Activated T-cell treated with anti-CD3 and anti-CD28 coated beads, Interleukin-2, amount 50 U/mL, for 24 hours (primary cell): ENCODE measurements at places on chromosomes 12 and 14.

- peaks cover 11% of the 10 kb centered on the region for H3K4me1 ChIP-seq
- peak overlapping the region; percentile 85 for H3K27ac ChIP-seq
- H3K4me3 ChIP-seq = no peak overlapping the region
- H3K36me3 ChIP-seq = no peaks in the 10 kb centered on the region
- no peak for DNase-seq
- H3K27me3 ChIP-seq = no peaks in the 10 kb centered on the region
These were observed 112.2 kb upstream of the FKBP4 start for GRCh38 chr12:2682296-2683251.

GRCh38 chr12:10220398-10221077 is 7.9 kb downstream of the GABARAPL1 start:
- peaks cover 55% of the 10 kb centered on the region for H3K36me3 ChIP-seq
- no peak for DNase-seq
- peaks cover 10% of the 10 kb centered on the region for H3K4me1 ChIP-seq
- no peak overlapping the region for H3K4me3 ChIP-seq
- no peak overlapping the region for H3K27ac ChIP-seq

- peaks cover 84% of the 10 kb centered on the region for H3K27me3 ChIP-seq
- peaks cover 43% of the 10 kb centered on the region for H3K4me1 ChIP-seq
- H3K4me3 ChIP-seq = peak within 1 kb of the TSS; percentile 69
- no peak within 1 kb of the TSS for H3K27ac ChIP-seq
- no peak for DNase-seq
- H3K36me3 ChIP-seq = no peaks in the 10 kb centered on the region
These were observed at the start of gene ASCL1 for GRCh38 chr12:102957339-102958050. TSS of gene ASCL1 (plus strand) at chr12:102957674. CDS start at chr12:102958245, 571 bp downstream.

- H3K27ac ChIP-seq = no peak overlapping the region
- no peak for DNase-seq
- peaks cover 61% of the 10 kb centered on the region for H3K36me3 ChIP-seq
- peaks cover 4% of the 10 kb centered on the region for H3K4me1 ChIP-seq
These were observed 107.1 kb downstream of the GPR135 start for GRCh38 chr14:59358102-59358501.

DNA sequence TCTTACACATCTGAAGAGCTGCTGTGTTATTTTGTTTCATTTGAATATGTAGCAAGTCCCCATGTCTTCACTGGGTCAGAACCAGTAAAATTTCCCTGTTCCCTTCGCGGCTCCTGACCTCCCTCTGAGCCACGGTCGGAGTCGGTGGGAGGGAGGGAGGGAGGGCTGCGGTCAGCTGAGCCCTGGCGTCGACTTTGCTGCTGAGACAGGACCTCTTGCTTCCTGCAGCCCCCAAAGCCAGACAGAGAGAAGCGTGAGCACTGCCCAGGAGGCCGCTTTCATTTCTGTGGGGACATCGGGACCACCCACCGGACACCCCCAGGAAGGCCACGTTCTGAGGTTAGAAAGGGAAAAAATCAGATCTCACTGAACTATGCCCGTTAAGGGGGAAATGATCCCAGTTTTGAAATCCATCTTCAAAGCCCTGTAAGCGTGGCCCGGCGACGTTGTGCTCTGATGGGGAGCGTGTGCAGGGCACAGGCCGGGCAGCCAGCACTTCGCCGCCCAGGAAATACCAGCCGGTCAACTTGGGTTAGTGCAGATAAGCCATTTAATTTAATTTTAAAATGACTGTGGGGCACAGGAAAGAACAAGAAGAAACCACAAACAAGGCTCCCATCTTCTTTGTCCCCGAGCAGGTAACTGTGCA is 42.1 kb downstream of the NOC4L start:
- DNase-seq = peak; percentile 50
- H3K4me3 ChIP-seq = peak overlapping the region; percentile 66
- H3K27ac ChIP-seq = peak overlapping the region; percentile 78
- peaks cover 44% of the 10 kb centered on the region for H3K4me1 ChIP-seq
- no peaks in the 10 kb centered on the region for H3K27me3 ChIP-seq

GRCh38 chr14:49892301-49892635 is 614 bp upstream of the ARF6 start:
- H3K27ac ChIP-seq = peak overlapping the region; percentile 99
- peaks cover 17% of the 10 kb centered on the region for H3K4me1 ChIP-seq
- H3K4me3 ChIP-seq = peak overlapping the region; percentile 94
- H3K27me3 ChIP-seq = no peaks in the 10 kb centered on the region
- no peak for DNase-seq

DNA sequence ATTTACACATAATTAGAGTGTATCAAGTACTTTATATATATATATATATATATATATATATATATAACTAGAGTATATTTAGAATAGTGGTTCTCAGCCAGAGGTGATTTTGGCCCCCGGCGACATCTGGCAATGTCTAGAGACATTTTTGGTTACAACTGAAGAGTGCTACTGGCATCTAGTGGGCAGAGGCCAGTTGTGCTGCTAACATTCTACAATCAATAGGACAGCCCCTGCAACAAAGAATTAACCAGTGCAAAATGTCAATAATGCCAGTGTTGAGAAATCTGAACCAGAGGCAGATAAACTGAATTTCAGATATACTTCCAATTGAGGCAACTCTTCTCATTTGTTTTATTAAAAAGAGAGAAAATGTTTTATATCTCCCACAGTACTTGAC is 8.9 kb downstream of the GTF2A1 start:
- H3K36me3 ChIP-seq = peaks cover 93% of the 10 kb centered on the region
- no peaks in the 10 kb centered on the region for H3K27me3 ChIP-seq
- H3K27ac ChIP-seq = peak overlapping the region; percentile 16
- H3K4me1 ChIP-seq = peaks cover 66% of the 10 kb centered on the region

- peaks cover 52% of the 10 kb centered on the region for H3K4me1 ChIP-seq
- peaks cover 15% of the 10 kb centered on the region for H3K36me3 ChIP-seq
- no peaks in the 10 kb centered on the region for H3K27me3 ChIP-seq
- no peak overlapping the region for H3K27ac ChIP-seq
- no peak for DNase-seq
These were observed 8.4 kb downstream of the ANO6 start for GRCh38 chr12:45224311-45224710.

DNA sequence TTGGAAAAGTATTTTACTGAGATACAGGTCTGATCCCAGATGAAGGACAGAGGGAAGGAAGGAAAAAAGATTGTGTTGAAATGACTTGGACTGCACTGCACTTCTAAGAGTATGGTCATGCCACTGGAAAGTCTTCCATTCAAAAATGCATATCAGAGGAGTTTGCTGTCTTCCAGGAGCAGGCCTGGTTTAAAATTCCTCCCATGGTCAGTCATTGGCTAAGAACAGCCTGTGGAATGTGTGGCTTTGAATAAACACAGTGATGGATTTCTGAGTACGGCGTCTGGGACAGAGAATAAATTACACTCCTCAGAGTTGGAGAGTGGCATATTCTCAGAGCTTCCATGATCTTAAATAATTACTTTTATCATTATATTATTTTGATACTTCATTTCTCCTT is 245.8 kb upstream of the PDZRN4 start:
- H3K27ac ChIP-seq = no peak overlapping the region
- no peak overlapping the region for H3K4me3 ChIP-seq
- no peak for DNase-seq
- no peaks in the 10 kb centered on the region for H3K4me1 ChIP-seq
- H3K36me3 ChIP-seq = no peaks in the 10 kb centered on the region

DNA sequence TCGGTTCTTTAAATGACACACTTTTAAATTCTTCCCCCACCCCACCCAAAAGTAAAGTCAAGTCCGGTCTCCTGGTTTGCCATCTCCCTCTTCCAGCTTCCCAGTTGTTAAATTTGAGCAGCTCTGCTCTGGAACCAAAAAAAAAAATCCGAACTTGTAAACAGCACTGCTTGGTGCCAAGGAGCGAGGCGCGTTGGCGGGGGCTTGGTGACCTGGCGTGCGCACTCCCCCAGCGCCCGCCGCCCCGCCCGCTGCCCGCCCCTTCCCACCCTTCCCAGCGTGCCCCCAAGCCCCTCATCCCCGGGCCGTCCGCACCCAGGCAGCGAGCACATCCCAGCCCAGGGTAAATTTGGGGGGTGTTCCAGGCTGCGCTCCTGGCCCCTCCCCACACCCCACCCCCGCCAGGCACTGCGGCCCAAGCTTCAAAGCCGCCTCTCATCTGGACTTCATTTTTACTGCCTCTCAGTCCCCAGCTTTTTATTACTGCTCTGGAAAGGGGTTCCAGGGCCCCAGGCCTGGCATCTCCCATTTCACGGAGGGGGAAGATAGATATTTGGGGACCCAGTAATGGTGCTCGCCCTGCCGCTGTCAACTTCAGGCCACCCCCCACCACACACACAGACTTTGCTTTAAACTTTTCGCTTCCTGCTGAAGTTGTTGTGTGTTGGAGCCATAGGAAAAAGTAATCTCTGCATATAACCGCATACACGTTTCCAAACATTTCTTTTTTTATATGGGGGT is 11.7 kb upstream of the ITGB7 start:
- no peaks in the 10 kb centered on the region for H3K27me3 ChIP-seq
- H3K27ac ChIP-seq = peak overlapping the region; percentile 96
- peak; percentile 63 for DNase-seq
- peaks cover 80% of the 10 kb centered on the region for H3K4me1 ChIP-seq
- H3K4me3 ChIP-seq = peak overlapping the region; percentile 89

GRCh38 chr14:78848234-78848820 is 678.2 kb downstream of the NRXN3 start:
- no peaks in the 10 kb centered on the region for H3K36me3 ChIP-seq
- H3K27ac ChIP-seq = no peak overlapping the region
- peaks cover 4% of the 10 kb centered on the region for H3K27me3 ChIP-seq
- peak; percentile 28 for DNase-seq

DNA sequence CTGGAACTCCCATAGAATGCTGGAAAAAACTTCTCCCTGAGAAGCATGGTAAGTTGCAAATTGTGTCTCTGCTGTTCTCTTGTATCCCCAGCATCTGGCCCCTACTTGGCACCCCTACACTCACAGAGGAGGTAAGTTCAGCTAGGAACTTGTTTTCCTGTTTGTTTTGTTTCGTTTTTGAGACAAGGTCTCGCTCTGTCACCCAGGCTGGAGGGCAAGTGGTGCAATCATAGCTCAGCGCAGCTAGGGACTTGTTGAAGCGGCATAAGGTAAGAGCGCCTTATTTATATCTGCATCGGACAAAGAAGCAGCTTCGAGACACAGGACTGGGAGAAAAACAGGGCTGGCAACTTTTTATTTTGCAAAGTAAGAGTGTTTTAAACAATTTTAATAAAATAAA is 18.5 kb upstream of the ANO2 start:
- no peaks in the 10 kb centered on the region for H3K36me3 ChIP-seq
- peaks cover 16% of the 10 kb centered on the region for H3K27me3 ChIP-seq
- H3K4me1 ChIP-seq = no peaks in the 10 kb centered on the region
- DNase-seq = no peak
- H3K4me3 ChIP-seq = no peak overlapping the region
- no peak overlapping the region for H3K27ac ChIP-seq

DNA sequence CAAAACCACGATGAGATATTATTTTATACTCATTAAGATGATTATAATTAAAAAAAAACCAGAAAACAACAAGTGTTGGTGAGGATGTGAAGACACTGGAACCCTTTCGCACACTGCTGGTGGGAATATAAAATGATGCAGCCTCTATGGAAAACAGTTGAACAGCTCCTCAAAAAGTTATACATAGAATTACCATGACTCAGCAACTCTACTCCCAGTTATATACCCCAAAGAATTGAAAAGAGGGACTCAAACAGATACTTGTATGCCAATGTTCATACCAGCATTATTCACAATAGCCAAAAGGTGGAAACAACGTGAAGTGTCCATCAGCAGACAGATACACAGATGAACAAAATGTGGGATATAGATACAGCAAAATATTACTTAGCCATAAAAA is 53.1 kb downstream of the TAOK3 start:
- H3K36me3 ChIP-seq = peaks cover 41% of the 10 kb centered on the region
- H3K27me3 ChIP-seq = no peaks in the 10 kb centered on the region
- no peak overlapping the region for H3K27ac ChIP-seq
- DNase-seq = no peak
- no peak overlapping the region for H3K4me3 ChIP-seq
- H3K4me1 ChIP-seq = peaks cover 33% of the 10 kb centered on the region

DNA sequence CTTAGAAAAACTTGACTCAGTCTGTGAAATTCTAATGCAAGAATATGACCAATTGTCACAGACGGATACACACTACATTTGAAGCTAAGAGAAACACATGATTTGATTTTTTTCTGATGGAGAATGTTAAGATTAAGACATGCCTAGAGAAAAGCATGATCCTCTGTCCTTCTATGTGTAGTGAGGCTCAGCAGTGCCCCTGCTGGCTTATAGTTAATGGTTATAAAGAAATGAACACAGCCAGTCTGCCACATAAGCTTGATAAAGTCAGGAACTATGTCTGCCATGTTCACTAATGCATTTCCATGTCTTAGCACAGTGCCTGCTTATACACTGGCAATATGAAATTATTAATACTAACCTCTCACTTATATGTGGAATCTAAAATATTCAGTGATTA is 168.1 kb upstream of the DAAM1 start:
- H3K36me3 ChIP-seq = no peaks in the 10 kb centered on the region
- H3K27ac ChIP-seq = no peak overlapping the region
- no peak for DNase-seq
- no peak overlapping the region for H3K4me3 ChIP-seq

DNA sequence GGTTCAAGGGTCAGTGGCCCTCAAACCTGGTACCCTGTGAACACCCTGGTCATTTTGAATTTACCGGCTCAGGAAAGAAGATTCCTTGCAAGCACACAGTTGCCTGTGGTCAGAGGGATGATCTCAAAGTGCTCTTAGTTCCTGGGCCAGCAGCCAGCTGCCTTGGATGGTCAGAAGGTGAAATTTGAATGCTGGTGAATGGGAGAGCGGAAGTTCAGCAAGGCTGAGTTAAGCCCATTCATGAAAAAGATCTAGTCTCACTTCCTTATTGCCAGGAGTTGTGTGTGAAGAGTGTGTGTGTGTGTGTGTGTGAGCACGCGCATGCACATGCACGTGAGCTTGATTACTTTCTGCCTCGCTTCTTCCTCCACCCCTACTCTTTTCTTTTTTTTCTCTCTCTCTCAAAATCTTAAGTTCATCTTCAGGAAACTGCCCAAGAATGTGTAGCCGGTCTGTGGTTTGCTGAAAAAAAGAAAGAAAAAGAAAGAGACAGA is 155.5 kb upstream of the CCND2 start:
- DNase-seq = no peak
- no peaks in the 10 kb centered on the region for H3K27me3 ChIP-seq

DNA sequence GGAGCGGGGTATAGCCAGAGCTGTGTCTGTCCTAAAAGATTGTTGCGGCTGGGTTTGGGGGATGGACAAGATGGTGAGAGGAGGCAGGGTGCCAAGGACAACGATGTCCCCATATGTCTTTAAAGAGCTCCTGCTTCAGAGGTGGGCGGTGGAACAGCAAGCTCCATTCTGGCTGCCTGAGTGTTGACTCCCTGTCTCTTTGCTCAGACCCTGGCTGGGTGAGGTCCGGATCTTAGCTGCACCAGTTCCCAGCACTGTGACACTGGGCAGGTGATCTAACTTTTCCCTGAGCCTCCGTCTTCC is 8.3 kb upstream of the WSCD2 start:
- no peak overlapping the region for H3K4me3 ChIP-seq
- H3K27me3 ChIP-seq = peaks cover 42% of the 10 kb centered on the region
- no peak for DNase-seq
